ENCODE measurements at places on chromosomes 2 and 18.

DNA sequence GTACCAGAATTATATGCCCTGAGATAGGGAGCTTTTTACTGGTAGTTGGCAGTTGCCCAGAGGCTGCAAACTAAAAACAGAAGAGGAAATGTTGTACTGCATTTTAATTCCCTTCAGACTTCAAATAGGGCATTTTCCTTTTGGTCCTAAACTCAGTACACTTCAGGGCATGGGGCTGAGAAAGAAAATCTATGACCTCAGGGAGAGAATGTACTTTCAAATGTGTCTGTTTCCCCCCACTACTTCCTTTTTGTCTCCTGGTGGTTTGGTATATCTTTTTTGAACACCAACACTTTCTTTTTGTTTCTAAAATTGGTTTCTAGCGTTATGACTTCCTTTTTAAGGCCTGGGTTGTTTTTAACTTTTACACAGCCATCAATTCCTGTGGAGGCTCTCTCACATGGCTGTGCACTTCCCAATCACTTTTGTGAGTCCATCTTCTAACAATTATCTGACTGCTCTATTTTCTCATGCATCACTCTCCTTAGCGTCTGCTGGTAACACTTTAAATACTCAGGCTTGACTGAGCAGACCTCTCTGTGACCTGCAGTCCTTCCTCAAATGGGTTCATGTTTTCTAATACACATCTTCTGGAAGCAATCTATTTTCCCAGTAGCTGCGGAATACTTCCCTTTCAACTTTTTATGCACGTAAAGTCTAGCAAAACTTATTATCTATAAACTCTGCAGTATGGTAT lies 596.0 kb downstream of the LRP1B start:
- no peak for DNase-seq

GRCh38 chr18:13163167-13163927 lies 55.2 kb upstream of the LDLRAD4 start:
- DNase-seq: no peak

DNA sequence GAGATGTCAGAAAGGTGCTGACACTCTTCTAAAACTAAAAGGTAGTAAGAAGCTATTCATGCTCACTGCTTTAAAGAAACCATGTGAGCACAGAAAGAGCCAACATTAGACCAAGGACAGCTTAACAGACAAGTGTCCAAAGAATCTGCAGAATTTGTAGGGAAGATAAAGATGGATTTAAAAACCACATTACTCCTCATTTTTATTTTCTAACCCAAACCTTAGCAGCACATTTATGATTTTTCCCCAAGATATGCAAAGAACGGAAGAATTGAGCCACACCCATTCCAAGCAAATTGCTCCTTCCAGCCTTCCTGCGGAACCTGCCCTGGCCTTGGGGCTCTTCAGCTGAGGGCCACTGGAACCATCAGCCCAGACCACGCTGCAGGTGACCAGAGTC lies 26.9 kb downstream of the MBP start:
- DNase-seq: no peak

- DNase-seq: no peak
These were observed 357.0 kb upstream of the GULP1 start for GRCh38 chr2:187934692-187935091.

GRCh38 chr2:206856513-206856912 lies 82.8 kb upstream of the CPO start:
- no peak for DNase-seq

- DNase-seq: no peak
These were observed 689.6 kb downstream of the TSN start for GRCh38 chr2:122445003-122445402.

- DNase-seq: no peak
These were observed 59.3 kb downstream of the KIF1A start for GRCh38 chr2:240760576-240761246.

- DNase-seq: no peak
These were observed 119.5 kb downstream of the POLE4 start for GRCh38 chr2:75077909-75078308.

- no peak for DNase-seq
These were observed 77.6 kb upstream of the RBM44 start for GRCh38 chr2:237720957-237721356.

DNA sequence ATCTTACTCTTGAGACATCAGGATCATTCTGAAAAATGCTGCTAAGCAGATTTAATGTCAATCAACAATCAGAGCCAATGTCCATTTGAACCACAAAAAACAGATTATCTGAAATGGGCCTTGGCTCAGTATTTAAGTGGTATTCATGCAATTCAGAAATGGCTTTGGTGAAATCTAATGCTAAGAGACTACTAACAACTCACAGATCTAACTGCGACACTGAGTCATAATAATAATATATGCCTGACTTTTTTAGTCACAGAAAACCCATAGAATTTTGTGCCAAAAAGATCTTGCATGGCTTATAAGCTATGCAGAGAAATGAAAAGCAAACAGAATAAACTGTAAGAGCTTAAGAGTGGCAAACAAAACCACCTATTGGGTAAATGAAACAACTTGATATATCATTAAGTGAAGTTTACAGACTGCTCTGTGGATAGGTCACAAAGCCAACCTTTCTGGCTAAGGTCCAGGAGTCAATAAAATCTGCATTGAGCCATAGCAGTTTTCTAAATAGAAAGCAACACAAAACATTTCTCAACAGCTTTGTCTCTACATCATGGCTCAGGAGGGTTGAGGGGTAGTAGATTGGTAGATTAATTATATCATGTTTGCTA lies 234.3 kb downstream of the LRATD1 start:
- no peak for DNase-seq

GRCh38 chr2:230657462-230657861 lies 55.2 kb upstream of the CAB39 start:
- DNase-seq: no peak

DNA sequence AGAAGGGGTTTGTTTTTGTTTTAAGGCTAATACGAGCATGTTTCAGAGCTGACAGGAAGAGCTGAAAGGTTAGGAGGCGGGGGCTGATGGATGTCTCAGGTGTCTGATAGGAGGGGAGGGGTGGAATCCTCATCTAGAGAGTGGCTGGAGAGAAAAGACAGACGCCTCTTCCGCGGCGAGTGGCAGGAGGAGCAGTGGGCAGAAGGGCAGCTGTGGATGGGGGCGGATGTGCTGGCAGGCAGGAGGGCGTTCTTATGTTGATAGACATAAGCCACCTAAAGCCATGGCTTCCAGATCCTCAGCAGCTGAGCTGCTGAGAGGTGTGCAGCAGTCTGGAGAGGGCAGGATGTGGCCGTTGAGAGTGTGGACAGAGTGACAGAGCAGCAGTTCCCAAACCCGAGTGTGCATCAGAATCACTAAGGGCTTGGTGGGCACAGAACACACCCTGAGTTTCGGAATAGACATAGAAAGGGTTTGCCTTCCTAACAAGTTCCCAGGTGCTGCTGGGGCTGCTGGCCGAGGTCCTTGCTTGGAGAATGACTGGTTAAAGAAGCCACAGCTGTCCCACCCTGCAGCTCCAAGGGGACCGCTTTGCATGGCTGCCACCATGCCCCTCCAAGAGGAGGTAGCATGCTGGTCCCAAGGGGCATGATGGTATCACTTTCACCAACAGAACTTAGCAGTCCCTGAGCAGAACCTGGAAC lies 3.0 kb upstream of the ITM2C start:
- DNase-seq: peak; percentile 25

DNA sequence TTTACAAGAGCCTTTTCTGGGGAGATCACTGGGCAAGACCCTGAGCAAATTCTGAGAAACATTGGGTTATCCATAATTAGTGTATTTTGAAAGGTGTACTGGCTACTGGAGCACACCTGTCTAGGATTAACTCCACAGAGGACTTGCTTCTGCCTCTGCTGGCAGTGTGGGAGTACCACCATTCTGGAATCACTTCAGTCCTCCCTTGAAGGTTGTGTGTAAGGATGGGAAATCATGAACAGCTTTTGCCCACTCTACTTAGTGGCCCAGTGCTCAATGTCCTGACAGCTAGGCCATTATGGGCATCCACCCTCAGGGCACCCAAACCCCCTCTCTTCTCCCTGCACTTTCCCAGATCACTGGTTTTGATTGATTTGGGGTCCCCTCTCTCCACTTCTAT lies 8.1 kb upstream of the SANBR start:
- no peak for DNase-seq

DNA sequence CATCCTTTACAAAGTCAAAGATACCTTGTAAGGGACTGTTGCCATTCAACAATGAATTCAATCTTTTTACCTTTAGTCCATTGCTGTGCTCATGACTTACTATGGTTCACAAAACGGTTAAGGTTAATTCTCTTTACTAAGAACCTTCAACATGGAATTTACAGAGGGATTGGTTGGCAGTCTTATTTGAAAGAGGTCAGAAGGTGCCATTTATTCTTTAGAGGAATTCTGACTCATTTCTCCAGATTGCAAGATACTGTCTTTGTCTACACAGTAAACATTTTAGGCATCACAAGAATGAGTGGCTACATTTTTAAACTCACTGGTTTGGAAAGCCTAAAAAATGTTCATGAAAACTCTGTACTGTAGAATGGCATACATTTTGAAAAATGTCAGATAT lies 17.4 kb downstream of the KCNH7 start:
- DNase-seq: no peak
